ENCODE measurements at places on chromosomes 5 and 9.

DNA sequence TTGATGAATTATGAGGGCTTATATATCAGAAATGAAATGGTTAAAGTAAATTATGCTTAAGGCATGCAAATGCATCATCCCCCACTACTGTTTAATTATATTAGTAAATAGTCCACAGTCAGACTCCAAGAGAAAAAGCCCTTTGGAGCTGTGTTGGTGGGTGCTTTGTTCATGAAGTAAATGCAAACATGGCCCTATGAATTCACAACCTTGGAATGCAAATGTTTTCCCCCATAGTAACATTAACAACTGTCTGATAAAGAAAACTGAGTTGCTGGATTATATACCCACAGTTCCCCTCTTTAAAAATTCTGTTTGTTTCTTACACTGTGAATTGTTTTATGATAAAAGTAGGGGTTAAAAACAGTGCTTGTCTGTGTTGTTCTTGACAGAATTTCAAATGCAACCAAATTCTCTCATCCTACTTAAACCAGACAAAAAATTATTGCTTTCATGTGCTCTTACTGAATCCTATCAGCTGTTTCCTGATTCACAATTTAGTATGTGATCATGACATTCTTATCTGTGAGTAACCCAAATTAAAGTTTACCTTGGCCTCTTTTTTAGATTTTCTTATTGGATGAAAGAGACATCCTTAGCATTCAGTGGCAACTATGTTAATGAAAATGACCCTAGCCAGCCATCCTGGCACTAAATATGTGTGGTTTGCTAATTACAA is 48.5 kb upstream of the SNCAIP start:
- peak; percentile 59 for DNase-seq

DNA sequence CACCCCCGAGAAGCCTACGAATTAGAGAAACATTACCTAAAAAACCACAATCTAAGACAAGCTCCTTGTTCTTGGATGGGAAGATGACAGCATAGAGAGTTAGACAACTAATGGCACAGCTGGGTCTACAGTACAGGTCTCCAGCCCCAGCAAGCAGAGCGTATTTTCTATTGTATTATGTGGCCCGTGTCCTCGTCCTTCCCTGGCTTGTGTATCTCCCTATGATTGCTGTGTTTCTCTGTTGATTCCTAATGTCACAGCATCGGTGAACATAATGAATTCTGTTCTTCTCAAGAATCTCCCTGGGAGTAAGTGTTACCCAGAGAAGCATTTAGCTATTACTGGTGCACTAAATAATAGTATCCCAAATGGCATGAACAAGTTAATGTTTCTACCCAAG is 66.8 kb upstream of the CEP78 start:
- no peak for DNase-seq

- no peak for DNase-seq
Measured at GRCh38 chr5:1709171-1709803, 90.3 kb downstream of the MRPL36 start.

- no peak for DNase-seq
Measured at GRCh38 chr5:181042722-181043121, 2.7 kb downstream of the BTNL9 start.

DNA sequence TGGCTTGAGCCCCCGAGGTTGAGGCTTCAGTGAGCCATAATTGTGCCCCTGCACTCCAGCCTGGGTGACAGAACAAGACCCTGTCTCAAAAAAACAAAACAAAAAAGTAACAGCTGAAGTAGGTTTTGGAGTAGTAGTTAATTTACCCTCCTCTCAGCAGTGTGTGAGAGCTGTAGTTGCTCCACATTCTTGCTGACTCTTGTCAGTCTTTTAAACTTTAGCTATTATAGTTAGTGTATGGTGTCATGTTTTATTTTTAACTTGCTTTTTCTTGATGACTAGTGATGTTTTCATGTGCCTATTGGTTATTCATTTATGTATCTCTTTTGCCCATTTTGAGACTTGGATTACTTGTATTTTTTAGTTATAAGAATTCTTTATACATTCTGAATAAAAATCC is 52.9 kb upstream of the DHFR start:
- peak; percentile 27 for DNase-seq

GRCh38 chr9:91711755-91712601 is 238.1 kb downstream of the ROR2 start:
- peak; percentile 83 for DNase-seq

Data from fibroblast of skin of right biceps (primary cell).